Kidney epithelial cell (primary cell): ENCODE measurements at places on chromosomes 1 and 21.

DNA sequence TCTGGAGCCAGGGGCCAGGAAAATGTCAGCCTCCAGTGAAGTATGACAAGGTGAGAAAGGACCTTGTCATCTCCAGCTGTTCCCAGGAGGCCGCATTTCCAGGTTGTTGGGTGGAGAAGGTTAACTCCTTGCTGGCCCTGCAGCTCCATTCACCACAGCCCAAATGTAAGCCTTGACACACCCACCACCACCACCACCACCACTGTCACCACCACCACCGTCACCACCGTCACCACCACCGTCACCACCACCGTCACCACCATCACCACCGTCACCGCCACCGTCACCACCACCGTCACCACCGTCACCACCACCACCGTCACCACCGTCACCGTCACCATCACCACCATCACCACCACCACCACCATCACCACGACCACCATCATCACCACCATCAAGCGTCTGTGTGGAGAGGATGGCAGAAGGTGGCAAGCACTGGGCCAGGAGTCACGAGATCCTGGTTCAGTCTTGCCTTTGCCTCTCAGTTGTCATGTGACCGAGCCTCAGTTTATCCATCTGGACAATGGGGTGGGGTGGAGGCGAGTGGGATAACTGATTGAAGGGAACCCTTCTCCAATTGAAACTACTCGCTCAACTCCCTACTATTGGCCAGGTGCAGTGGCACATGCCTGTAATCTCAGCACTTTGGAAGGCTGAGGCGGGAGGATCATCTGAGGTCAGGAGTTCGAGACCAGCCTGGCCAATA, 21.2 kb upstream of the FAM131C start:
- no peak for DNase-seq

- no peak for DNase-seq
Measured at GRCh38 chr1:54887665-54888071, 673 bp upstream of the DHCR24 start.

GRCh38 chr1:95096218-95096841, 20.8 kb upstream of the TLCD4 start:
- no peak for DNase-seq

DNA sequence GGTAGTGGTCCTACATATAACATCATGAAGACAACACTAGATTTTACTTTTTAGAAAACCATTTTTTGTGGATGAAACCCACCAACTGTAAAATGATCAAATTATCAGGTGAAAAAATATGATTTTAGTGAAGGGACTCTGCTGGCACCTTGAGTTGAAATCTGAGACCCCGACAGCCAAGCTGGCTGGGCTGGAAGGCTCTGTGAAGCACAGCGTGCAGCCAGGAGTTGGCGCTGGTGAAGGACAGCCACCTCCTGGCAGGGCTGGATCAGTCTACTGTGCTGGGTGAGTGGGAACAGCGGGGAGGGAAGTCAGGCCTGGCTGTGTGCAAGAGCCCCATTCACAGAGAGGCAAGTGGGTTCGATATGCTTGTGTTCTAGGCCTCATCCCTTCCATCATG, 47.9 kb downstream of the DDAH1 start:
- no peak for DNase-seq

DNA sequence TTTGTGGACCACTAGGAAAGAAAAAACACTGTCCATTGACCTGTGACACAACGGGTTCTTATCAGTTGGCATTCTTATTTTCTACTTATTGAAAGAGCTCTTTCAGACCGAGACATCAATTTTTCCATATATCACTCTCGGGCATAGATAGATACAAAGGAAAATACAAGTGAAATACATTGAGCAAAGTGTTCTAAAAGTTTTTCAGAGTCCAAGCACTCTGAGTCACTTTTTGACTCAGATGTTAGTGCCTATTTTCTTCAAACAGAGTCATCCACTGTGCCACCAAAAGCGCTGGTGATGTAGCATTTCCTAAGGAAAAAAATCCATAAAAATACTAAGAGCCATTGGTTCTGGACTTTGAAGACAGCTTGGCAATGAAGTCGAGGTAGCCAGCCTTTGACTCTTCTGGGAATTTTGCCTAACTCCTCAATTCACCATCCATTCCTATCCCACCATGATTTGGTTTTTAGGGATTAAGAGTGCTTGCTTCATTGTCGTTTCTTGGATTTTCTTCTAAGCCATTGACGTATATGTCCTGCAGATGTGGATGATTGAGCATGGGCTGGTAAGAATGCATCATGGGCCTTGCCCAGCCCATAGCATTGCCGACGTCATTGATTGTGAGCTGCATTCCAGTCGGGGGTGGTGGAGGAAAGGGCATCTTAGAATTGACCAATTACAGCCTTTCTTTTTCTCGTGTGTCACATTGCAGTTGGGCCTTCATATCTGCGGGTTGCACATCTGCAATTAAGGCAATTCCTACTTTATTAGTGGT, 10.6 kb downstream of the GALNT2 start:
- no peak for DNase-seq

GRCh38 chr1:52474807-52475206, 70.4 kb downstream of the PRPF38A start:
- no peak for DNase-seq

DNA sequence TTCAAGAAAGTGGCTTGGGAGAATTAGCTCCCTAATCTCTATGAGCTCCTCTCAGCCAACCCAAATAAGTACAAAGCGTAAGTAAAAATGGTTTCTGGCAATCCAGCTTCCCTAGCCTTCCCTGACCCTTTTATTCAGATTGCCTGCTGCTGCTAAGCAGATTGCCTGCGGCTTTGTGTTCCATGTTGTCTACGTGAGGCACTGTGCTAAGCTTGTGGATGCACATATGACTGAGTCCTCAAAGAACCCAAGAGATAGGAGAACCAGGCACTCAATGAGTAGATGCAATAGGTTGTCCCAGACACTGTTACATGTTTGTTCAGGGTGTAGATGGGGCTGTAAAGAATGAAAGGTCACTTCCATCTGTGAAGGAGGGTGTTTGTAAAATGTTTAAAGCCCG, 6.3 kb upstream of the OSBPL9 start:
- no peak for DNase-seq

- DNase-seq, result no peak
Measured at GRCh38 chr1:10593750-10594149, 119.0 kb downstream of the PEX14 start.

DNA sequence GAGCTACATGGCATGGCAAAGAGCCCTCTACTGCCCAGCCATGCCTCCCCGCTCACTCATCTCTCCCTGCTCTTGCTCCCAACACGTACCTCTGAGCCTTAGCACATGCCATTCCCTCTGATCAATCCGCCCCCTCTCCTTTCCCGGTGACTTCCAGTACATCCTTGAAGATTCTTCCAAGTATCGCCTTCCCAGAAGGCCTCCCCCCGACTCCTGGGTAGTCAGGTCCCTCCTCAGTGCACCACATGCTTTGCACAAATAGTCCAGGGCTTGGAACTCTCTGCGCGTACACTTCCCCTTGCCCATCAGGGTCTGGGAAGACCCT, 77.0 kb upstream of the IFFO2 start:
- no peak for DNase-seq

DNA sequence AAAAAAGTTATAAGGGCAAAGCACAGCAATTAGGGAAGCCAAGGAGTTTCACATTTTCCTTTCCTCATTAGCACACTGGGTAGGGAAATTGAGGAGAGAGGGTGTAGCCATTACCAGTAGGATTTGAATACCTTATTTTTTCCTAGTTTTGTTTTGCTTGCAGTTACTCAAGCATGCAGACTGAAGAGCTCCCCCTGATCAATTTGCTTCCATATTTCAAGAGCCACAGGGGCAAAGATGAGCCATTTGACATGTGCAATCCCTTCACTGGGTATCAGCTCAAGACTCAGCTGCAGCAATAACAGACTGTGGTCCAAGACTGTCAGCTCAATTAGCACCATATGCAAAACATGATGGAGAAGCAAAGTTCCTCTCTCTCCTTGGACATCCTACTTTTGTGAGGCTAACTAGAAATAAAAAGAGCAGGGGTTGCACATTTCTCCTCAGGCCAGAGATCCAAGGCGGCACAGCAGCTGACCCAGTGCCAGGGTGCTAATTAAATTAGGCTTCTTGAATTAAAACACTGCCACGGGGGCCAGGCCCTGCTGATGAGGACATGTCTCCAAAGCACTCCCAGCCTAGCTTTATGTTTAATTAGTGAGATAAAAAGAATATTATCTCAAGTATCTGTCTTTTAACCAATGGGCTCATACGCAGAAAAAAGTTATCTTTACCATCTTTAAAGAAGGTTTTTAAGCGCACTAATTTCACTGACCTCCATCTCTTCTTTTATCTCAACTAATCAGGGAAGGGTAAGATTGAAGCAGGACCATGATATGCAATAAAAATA, 36.7 kb upstream of the LRRC53 start:
- no peak for DNase-seq

DNA sequence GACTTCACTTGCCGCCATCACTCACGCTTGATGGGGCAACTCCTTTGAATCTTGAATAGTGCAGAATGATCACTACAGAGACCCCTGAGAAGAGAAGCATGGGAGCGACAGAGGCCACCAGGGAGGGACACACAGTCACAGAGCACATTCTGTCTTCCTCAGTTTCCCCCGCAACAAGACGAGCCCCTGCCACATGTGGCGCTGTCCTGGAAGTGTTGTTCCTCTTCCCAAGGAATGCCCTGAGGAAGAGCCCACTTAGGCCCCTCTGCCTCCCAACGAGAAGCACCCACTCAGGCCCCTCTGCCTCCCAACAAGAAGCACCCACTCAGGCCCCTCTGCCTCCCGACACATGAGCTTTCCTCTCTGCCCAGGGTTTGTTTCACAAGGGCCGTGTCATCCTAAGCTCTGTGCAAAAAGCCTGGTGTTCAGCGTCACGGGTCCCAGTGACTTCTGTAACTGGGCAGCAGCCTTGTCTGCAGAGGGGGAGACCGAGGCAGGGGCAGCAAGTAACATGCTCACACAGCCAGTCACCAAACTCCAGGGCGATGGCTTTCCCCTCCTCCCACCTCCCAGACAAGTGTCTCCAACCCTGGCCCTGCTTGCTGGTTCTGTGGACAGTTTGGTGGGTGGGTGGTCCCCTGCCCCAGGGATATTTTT, 19.8 kb downstream of the SLC37A1 start:
- DNase-seq, result no peak

DNA sequence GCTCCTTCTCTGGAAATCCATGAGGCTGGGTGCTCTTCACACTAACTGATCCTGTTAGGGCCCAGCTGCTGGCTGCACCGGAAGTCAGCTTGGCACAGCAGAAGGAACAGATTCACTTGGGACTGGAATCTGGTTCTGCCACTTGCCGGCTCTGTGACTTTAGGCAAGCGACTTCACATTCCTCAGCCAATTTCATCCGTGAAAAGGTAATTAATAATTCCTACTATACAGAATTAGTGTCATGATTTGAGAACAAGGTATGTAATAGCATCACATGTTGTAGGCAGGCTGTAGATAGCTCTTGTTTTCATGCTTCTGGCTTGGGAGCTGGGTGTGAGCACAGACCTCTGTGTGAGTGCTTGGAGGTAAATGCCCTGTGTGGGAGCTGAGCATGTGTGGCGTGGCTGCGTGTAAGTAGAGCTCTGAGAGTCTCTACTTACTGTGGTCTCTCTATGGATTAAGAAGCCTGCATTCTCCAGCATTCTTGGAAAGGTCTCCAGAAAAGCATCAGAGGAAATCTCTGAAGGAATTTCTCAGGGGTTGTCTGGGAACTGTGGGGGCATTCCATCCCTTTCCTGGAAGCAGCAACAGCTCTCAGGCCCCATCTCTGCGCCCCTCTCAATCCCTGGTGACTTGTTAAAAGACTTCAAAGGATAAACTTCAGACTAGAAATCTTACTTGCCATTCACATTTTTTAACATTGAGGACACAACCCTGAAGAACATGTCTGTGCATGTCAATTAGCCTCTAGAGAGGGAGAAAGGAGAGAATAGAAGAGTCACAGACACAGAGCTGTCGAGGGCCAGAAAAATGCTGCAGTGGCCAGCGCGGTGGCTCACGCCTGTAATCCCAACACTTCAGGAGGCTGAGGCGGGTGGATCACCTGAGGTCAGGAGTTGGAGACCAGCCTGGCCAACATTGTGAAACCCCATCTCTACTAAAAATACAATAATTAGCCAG, 47.7 kb upstream of the PPM1J start:
- no peak for DNase-seq

DNA sequence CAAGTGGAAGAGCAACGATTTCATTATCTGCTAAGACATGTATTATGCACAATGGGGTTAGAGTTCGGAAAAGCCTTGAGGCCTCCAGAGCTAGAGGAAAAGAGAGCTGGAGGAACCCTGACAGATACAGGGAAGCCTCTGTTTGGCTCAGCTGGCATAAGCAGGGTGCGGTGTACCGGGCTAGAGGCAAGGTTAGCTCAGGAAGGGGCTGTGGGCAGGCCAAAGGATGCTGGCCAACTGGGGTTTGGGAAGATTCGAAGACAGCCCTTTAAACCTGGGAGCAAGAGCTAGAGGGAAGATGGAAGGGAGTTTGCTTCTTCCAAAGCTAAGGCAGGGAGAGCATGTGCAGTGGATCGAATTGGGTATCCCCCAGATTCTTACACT, 107.6 kb upstream of the TLR5 start:
- no peak for DNase-seq

DNA sequence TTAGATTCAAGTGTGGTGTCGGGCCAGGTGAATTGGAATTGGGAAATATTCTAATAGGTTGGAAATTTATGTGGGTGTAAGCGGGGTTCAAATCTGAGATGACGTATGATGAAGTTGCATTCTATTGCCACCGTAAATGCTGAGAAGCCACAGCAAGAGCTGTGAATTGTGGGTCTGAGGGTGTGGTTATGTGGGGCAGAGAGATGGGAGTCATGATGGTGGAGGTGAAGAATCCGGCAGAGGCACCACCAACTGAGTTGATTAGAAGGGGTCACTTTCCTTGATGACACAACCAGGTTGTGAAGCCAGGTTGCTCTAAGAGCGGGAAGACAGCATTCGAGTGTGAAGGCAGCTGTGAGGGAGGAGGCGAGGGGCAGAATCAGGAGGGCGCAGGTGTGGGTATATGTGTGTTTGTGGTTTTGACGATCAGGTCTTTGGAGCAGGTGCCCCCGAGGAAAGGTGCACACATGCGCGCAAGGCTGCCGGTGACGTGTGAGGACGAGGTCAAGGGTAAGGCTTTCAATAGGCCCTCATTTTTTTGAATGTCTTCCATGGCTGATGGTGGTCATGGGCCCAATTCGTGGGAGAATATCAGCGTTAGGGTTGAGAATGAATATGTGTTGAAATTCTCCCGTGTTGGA, 18.7 kb downstream of the LRRC3 start:
- no peak for DNase-seq

GRCh38 chr1:207813512-207813881, 61.6 kb downstream of the CD46 start:
- DNase-seq, result no peak

DNA sequence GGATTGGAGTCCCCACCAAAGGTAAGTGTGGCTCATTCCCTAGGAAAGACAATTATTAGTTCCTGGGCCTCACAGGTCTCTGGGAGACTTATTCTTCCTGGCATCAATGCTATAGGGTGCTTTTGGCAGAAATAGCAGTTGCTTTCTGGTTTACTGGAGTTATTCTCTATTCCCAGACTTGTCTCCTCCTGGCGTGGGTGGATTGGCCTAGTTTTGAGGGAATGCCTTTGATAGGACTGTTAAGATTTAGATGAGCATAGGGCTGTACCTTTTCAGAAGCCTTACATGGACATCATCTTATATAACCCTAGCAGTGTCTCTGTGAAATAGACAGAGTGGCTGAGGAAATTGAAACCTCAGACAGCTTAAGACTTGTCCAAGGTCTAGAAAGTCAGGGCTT, 9.0 kb downstream of the PFKFB2 start:
- no peak for DNase-seq

- no peak for DNase-seq
Measured at GRCh38 chr1:7457811-7458210, 313.3 kb upstream of the VAMP3 start.

- no peak for DNase-seq
Measured at GRCh38 chr21:29496337-29496736, 197.6 kb downstream of the BACH1 start.
